ENCODE measurements at places on chromosomes 5 and 9. TPM values are rescaled to one million over a fixed set of nuclear protein-coding genes. Genes with fewer than 3 reads are reported as not detected.

DNA sequence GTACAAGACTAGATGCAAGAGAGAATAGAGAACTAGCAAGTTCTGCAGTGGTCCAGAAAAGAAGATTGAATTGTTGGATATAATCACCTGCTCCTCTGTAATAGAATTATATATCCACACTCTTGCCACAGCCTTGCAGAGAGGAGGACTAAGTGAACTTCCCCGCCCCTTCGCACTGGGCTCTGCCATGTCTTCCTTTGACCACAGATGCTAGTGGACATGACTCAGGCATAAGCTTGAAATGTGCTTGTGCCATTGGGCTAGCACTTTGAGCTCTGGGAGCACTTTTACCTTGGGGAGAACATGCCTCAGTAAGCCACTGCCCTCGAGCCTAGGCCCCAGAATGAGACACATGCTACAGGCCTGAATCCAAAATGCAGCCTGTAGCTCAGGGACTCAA lies 113.5 kb upstream of the RASA1 start:
- DNase-seq, result no peak

DNA sequence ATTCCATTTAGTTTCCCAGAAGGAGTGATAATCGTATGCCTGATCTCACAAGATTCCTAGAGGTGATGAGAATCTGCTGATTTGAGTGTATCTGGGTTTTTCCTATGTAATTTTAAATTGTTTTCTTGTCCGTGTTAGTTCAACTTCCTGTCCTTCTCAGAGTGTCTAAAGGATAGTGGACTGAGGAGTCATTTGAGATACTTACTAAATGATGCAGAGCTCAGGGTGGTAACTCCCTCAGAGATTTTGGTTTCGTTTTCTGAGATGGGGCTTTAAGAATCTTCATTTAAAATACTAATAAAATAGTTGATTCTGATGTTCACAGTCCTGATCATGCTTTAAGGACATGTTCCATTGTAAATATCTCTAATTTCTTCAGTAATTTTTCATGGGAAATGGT lies 30.3 kb downstream of the MELK start:
- DNase-seq, result peak; percentile 23

GRCh38 chr5:67160985-67161384 lies 35.6 kb downstream of the CD180 start:
- peak; percentile 80 for DNase-seq

- peak; percentile 69 for DNase-seq
Measured at GRCh38 chr5:72314571-72315172, 5.4 kb downstream of the MRPS27 start.

SELENOP gene
- 5.3 TPM for total RNA-seq

ENC1 gene
- 26.2 TPM for total RNA-seq

FRRS1L gene
- not detected for total RNA-seq

GRCh38 chr9:91048749-91049148 lies 247.1 kb downstream of the SYK start:
- DNase-seq, result no peak

DNA sequence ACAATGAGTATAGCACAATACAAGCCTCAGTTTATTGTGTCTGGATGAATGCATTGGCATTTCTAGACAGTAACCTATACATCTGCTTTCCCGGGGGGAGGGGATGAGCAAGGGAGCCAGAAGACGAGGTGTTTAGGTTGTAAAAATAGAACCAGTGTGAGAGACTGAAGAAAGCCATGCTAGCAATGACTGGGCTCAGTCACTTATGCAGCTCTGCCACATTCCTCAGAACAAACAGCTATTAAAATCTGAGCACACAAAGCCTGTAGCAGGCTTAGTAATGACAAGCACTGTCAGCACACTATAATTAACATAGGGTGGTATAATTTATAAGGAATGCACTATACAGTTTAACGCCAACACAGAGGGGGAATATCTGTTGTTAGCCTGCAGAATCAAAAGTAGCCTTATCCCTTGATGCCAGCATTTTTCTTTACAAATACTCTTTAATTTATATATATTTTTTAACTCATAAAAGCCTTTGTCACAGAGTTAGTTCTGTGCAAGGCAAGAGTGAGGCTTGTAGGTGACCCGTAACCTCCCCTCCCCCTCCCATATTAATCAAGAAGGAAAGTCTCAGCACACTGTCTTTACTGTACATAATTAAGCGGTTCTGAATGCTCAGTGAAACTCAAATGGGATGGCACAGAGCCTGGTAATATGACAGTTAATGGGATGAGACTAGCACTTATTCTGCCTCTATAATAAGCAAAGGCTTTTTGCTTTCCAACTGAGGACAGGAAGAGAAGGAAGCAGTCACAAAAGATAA lies 295.4 kb downstream of the CSNK1G3 start:
- DNase-seq, result no peak

DNA sequence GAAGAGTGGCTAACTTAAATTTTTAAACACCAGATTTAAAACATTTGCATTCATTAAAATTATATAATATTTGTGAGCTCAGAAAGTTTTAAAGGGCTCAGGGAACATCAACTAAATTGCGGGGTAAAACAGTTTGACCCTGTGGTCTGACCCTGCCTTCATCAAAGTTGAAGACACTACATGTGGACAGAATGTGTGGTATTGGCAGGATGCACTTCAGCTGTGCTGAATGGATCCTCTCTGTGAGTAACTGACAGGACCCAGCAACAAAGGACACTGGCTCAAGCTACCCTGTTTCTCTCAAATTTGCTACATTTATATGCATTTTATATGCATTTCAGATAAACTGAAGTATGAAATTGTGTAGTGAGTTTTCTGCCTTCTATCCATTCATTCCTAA lies 288.5 kb downstream of the ZNF608 start:
- no peak for DNase-seq

DNA sequence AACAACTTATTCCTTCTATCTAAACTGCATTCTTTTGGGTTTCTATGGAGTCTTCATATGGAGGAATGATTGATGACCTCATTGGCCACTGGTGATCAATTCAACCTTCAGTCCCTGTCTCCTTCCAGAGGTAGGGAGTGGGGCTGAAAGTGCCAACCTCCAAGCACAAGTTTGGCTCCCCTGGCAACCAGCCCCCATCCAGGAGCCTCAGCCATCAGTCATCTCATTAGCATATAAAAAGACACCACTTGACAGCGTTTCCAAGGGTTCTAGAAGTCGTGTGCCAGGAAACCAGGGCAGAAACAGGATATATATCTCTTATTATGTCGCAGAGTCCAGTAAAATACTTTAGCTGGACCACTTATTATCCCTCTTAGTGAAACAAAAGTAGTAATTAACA lies 9.8 kb downstream of the SLC31A2 start:
- DNase-seq, result no peak

DNA sequence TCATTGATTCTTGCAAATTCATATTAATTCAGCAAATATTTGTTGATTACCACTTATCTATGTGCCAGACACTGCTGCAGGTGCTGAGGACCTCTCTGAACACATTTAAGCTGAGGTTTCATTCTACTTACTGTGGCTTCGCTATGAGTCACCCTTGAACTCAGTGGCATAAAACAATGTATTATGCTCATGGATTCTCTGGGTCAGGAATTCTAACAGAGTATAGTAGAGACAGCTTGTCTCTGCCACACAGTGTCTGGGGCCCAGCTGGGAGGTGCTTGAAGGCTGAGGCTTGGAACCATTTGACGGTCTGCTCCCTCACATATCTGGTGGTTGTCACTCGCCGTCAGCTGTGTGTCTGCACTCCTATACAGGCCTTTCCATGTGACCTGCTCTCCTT lies 124.3 kb upstream of the NR3C1 start:
- peak; percentile 23 for DNase-seq

SHC3 gene
- 0.24 TPM for total RNA-seq

DNA sequence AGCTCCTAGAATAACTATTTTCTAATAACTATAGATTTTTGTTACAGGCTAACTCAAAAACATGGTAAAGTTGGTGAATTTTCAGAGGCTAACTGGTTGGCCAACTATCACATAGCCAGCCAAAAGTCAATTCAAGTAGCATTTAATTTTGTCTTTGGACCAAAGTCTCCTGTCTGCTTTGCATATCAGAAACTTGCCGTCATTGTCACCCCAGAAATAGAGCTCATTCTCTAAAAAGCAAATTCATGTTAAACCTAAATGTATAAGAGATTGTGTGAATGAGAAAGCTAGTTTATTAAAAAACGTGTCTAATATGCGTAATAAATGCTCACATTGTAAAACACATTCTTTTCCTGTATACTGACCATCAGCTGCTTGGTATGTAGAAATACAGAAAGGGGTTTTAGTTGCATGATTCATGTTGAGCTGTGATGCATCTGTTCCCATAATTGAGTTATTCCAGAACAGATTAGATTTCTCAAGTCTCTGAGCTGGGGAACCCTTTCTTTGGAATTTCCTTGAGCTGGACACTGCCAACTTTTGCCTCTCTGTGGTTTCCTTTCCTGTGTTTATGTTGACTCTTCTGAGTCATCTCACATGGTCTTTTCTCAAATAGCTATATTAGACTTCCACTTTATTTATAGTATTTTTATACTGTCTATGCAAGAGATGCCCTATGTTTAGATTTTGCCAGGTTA lies 7.3 kb downstream of the SRFBP1 start:
- peak; percentile 99 for DNase-seq

DNA sequence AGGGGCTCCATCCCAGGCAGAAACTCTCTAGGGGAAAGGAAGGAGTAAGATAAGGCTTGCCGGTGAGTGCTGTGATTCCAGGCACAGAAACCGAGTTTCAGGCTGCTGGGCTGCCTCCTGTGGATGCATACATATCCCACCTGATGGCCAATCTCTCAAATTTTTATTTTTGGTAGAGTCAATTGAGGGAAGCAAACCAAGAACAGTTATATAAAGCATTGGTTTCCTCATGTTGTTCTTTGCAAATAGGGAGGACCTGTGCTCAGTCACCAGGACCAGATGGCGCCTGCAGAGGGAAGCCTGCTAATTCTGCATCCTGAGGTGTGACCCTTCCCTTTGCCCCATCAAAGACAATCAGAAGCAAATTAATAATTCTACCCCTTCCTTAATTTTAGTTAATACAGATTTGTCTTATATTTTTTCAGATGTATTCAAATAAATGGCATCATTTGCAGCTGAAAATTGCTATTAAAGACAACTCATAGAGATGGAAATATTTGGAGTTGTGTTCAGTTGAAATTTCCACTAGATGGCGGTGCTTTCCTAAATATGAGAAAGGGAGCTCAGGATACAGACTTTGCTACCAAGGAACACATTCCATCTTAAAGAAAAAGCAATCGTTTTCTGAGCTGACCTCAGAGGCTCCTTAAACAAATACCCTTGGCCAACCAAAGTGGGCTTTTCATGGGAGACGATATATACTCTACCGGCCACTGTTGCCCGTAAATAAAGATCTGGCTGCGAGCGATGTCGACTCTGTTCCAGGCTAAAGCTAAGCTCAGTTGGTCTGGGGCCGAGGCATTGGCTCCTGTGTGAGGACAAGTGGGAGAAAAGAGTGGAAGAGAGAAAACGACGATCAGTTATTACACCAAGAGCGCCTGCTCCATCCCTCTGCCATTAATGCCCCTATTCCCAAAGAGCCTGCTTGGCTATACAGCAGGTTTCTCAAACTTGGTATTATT lies 225.7 kb upstream of the KLF9 start:
- DNase-seq, result peak; percentile 55

GMCL2 gene
- not detected for total RNA-seq

EFNA5 gene
- 3.0 TPM for total RNA-seq

- no peak for DNase-seq
Measured at GRCh38 chr9:22033012-22033630, 24.0 kb upstream of the CDKN2B start.

- DNase-seq, result no peak
Measured at GRCh38 chr9:89967527-89967926, 362.7 kb downstream of the GADD45G start.

SPATA31D3 gene
- not detected for total RNA-seq

DNA sequence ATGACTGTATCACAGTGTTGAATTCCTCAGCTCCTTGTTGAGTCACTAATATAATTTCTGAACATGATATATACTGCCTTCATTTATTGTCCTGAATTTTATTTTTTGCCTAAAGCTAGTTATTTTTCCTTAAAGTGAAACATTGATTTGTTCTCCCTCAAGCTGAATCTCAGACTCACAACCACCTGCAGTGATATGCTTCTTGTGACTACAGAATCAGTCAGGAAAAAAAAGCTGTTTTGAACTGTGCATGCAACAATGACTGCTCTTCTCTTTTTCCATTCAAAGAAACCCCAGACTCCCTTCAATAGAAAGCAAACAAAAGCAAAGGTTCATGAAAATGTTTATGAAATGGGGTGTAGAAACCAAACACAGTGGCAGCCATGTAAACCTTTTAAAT lies 470.2 kb upstream of the CHD1 start:
- DNase-seq, result no peak

DNA sequence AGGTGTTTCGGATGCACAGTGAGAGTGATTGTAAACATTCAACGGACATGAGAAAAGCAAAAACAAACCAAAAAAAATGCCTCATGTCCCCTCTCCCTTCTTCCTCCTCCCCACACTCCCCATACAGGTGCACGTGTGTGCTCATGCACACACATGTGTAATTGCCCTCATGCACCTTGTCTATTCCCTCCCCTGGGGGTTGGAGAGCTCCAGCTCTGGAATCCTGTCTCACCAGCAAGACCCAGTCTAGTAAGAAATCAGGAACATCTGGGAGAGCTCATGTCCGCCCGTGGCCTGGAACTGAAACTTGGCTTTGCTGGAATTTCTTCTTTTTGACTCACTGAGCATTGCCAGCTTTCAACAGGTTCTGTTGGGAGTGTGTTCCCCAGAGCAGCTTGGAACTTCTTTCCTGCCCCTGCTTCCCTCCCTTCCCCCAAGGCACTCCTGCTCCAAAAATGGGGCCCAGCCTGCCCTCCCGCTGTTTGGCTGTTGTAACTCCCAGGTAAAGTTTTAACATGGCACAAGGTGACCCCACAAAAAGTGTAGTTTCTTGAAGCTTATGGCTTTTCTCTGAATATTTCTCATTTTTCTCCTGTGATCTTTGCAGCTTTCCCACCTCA lies 190.1 kb downstream of the NR3C1 start:
- DNase-seq, result no peak

- no peak for DNase-seq
Measured at GRCh38 chr9:129561594-129562281, 59.2 kb downstream of the C9orf50 start.

CDC20B gene
- 0.07 TPM for total RNA-seq

TRAF2 gene
- total RNA-seq, result 20.9 TPM

DNA sequence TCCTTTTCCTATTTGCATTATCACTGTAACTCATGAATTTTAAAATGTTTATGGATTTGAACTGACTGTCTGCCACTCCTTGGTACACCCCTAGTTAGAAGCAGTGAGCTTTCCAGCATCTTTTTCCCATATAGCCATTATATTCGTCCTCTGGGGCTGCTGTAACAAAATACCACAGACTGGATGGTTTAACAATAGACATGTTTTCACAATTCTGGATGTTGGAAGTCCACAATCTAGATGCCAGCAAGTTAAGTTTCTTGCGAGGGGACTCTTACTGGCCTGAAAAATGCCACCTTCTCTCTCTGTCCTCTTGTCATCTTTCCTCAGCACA lies 530.0 kb downstream of the SEMA5A start:
- no peak for DNase-seq

DNA sequence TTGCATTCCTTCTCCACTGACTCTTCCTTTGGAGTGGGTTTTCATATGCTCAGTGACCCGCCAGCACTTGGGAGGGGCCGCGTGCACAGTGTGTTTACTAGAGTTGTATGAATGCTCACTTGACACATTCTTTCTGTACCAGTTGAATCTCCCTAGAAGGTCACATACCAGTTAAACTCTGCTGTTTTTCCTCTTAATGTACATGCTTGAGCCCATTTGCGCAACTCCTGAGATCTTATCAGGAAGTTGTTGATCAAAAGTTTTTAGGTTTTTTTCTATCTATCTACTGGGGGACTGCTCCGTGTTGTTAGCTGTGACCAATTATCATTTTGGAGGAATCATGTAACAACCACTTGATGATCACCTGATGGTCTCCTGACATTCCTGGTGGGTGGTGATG lies 392.7 kb downstream of the CDH9 start:
- no peak for DNase-seq
